Psoas muscle (tissue), 8 donors: ENCODE measurements at places on chromosomes 5 and 9. TPM values are rescaled to one million over a fixed set of nuclear protein-coding genes. Genes with fewer than 3 reads are reported as not detected.

- no peak for DNase-seq
These were observed 17.0 kb upstream of the CDK20 start for GRCh38 chr9:87991151-87991870.

DNA sequence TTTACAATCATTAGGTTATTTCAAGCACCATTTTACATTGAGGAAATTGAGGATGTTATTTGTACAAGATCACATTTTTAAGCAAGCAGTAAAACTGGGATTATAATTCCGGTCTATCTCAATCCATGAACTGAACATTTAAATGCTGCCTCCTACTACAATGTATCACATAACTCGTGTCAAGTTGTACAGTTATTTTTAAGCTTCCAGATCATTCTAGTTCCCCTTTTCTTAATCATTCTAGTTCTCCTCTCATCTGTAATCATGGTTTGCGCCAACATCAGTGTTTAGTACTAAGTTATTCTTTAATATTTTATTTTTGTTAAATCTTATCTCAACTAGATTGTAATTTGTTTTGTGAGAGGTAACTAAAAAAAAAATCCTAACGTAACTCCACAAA is 2.4 kb upstream of the UHRF2 start:
- DNase-seq, result no peak

DNA sequence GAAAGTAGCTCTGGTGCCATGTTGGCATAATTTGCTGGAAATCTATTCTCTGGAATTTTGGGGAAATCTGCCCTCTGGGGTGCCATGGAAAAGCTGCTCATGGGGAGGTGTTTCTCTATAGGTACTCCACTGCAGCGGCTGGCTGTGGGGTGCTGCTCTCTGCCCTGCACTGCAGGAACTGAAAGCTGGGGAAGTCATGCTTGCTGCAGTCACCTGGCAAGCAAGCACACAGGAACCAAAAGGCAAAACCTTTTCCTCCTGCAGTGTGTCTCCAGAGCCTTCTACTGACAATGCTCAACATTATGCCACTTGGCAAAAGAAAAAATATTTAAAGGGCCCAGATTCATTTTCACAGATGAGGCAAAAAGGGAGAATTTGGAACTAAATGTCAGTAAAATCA is 25.8 kb upstream of the CARNMT1 start:
- DNase-seq, result no peak

DNA sequence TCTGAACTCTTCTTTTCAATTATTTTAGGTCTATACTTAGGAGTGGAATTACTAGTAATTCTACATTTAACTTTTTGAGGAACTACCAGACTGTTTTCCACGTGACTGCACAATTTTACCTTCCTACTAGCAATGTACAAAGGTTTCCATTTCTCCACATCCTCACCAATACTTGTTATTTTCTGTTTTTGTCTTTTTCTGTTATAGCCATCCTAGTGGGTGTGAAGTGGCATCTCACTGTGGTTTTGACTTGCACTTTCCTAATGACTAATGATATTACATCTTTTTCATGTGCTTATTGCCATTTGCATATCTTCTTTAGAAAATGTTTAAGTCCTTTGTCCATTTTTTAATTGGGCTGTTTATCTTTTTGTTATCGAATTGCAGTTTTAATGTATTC is 136.9 kb upstream of the EGFLAM start:
- DNase-seq, result no peak

DNA sequence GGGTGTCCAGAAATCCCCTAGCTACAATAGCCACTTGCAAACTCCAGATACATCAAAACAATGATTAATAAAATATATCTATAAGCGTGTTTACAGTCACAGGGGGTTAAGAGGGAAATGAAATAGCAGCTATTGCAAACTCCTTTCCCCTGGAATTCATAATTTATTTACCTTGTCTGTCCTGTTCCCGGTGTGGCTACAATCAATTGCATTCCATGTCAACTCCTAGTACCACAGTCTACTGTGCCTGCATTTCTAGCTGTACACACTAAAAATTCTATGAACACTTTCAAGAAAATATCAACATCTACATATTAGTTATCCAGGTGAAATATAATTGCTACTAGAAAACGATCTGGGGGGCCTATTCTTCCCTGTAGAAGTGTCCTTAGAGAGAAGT is 217.6 kb downstream of the ELAVL2 start:
- no peak for DNase-seq

GRCh38 chr5:148928141-148928540 is 101.7 kb downstream of the ADRB2 start:
- DNase-seq, result no peak

DNA sequence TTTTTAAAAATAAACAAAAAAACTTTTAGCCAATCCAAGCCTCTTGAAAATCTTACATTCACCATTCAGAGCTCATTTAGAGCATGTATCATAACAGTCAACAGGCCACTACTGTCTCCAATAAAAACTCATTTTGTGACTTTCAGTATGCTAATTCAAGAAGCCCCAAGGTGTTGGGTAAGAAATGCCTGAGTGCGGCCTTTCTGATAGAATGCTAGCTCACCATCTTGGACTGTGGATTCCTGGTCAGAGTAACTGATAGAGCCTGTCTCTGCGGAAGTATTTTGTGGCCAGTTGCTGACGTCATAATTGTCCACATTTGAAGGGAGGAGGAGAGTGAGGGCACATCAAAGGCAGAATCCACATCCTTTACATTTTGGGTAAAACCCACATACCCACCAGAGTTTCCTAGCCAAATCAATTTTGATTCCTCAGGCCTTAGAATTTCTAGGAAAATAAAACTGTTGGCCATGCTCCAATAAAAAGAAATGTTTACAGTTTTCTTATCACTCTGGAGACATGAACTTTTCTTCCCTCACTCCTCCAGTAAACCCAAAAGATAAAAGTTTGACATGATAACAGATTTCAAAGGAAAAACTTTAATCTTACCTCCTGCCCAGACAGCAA is 41.1 kb upstream of the ERCC6L2 start:
- no peak for DNase-seq

DNA sequence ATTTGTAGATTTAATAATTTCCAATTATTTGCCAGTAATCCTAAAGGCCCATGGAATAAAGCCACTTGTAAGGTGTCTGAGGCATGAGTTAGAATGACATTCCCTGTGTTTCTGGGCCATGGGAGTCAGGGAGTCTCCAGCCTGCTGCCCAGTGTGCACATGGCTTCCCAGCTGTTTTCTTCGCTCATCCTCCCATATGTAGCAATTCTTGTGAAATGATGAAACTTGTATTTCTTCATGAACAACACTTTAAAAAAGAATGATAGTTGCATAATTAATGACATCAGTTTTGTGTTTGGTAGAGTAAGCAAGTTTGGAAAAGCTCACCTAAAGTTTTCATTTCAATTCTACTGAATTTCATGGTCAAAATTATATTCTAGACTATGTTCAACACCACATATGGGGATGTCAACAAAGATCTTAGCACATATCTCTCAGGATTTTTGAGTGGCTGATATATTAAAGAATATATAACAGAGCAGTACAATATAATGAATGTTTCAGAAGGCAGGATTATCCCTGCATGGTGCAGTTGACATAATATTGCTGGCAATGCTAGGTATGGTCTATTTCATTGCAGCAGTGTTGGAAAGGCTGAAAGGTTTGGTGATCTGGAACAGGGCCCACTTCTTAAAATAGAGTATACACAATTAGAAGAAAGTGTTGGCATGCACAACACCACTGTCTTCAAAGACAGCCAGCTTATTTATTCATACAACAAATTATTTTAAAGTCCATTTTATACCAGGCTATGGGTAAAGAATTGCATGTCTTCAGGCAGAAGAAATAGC is 44.7 kb downstream of the GRIN3A start:
- no peak for DNase-seq

- DNase-seq, result no peak
These were observed 59.2 kb upstream of the TRAF1 start for GRCh38 chr9:120985819-120986222.

DNA sequence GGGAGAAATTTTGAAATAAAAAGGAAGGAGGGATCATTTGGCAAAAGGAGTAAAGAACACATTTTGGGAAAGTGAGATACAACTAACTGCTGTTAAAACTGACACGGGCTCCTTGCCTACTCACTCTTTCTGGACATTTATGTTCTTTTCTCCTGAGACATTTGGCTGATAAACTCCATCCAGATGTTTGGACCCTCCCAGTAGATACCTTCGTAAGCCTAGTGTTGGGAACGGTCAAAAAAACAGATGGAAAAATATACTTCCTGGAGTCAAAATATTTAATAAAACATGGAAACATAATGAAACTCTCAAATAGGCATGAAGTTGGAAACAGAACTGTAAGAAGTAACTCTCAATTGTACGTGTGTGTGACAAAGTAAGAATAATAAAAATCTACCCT is 360.1 kb upstream of the RIOK2 start:
- no peak for DNase-seq

DNA sequence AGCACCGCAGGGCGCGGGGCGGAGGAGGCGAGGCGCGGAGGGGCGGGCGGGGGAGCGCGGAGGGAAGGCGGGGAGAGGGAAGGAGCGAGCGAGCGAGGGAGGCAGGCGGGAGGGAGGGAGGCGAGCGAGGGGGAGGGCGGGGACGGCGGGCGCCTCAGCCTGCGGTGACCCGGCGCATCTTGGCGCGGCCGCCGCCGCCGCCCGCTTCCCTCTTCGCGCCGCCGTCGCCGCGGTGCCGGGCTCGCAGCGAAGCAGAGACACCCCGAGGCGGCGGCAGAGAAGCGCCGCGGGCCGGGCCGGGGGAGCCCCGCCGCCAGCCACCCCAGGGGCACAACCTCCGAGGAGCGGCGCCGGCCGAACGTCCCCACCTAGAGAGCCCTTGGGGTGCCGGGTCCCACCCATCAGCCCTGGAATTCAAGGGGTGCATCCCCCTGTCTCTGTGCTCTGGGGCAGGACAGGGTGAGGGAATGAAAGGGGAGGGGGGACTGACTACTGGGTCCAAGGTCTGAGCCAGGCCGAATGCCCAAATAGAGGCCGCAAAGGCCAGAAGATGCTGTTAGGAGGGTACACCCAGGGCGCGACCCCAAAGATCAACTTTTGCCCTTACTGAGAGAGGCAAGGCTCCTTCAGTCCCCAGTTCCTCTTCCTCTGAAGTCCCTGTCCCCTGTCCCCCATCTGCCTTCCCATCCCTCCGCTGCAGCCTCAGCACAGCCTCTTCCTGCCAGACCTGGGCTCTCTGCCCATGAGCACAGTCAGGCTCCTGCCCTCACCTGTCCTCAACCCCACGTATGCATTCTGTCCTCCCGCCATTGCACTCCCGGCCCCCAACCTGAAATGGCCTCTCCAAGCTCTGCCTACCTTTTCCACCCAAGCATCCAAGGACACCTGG is at the start of gene ADAMTS2:
Gene ADAMTS2, minus strand, starts transcription at position 29 of the 889 bp plus-strand sequence. CDS start 133 bp downstream, outside the sequence.
- DNase-seq, result peak; percentile 82

DEPDC1B gene
- total RNA-seq, result not detected

FAM78A gene
- 16.5 TPM for total RNA-seq
